ENCODE measurements at places on chromosomes 12 and 14. TPM values are rescaled to one million over a fixed set of nuclear protein-coding genes. Genes with fewer than 3 reads are reported as not detected.

Gene PLA2G1B
- total RNA-seq: not detected

Gene SAMD15
- total RNA-seq: 0.40 TPM

Gene NKX2-8
- not detected for total RNA-seq

Gene PLEKHA5
- 19.9 TPM for total RNA-seq

Gene KRT6C
- not detected for total RNA-seq
